SK-MEL-5 (cell line): ENCODE measurements at places on chromosomes 11 and 22. TPM values are rescaled to one million over a fixed set of nuclear protein-coding genes. Genes with fewer than 3 reads are reported as not detected.

GRCh38 chr11:33703234-33703633 is 2.6 kb upstream of the C11orf91 start:
- DNase-seq, result no peak

- peak; percentile 58 for DNase-seq
Observed at GRCh38 chr22:37970864-37971263, 13.5 kb downstream of the SOX10 start.

The MCAM gene
- 335 and 356 TPM in 2 replicates for total RNA-seq

- DNase-seq, result no peak
Observed at GRCh38 chr11:127601578-127601977, 601.0 kb upstream of the KIRREL3 start.

DNA sequence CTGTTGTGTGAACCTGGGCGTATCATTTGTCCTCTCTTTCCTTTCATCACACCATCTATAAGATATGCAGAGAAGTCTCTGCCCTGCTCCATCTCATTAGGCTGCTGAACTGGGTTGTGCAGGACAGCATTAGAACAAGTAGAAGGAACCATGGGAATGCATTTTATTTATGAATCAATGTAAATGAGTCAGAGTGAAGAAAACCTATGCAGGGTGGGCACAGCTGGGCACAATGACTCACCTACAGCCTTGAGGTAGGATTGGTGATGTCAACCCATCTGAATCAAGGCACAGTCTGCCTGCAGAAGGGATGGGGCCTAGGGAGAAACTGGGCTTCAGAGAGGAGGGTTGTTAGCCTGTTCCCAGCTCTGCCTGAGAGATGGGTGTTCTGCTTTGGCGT is 123.4 kb downstream of the CSNK2A3 start:
- no peak for DNase-seq
